ENCODE measurements at places on chromosomes 6 and 20.

GRCh38 chr6:158847786-158848185, 28.6 kb upstream of the EZR start:
- DNase-seq = no peak

DNA sequence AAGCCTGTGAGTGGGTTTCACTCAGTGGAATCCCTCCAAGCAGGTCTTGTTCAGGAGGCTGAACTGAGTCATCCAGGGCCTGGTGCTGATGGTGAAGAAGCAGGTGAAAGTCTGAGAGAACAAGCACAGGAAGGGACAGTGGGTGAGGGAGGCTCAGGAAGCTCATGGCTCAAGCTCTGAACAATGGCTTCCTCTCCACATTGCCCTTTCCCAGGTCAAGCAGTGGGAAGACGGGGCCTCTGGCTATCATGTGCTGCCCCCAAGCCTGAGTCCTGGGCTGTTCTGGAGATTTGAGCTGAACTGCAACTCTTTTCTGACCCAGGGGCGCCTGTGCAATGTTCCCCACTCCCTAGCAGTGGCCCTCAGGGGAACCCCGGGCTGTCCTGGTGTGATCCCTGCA, 3.4 kb downstream of the CST9L start:
- DNase-seq = no peak

DNA sequence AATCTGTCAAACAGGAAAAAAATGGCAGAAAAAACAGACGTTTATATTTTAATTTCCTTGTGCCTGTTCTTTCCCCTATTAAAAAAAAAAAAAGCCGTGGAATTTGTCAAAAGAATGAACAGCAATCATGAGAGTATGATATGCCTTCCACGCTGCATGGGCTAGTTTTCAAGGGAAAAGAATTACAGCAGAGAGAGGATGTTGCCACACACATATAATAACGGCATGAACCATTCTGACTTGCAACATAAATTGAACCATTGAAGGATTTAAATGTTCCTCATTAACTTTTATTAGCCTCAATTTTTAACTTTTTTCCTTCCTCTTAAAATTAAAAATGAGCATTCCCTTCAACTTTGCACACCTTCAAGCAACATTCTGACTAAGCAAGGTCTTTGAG, 301.8 kb downstream of the FOXC1 start:
- DNase-seq = no peak

GRCh38 chr6:83031689-83032088, 34.0 kb downstream of the UBE3D start:
- no peak for DNase-seq

DNA sequence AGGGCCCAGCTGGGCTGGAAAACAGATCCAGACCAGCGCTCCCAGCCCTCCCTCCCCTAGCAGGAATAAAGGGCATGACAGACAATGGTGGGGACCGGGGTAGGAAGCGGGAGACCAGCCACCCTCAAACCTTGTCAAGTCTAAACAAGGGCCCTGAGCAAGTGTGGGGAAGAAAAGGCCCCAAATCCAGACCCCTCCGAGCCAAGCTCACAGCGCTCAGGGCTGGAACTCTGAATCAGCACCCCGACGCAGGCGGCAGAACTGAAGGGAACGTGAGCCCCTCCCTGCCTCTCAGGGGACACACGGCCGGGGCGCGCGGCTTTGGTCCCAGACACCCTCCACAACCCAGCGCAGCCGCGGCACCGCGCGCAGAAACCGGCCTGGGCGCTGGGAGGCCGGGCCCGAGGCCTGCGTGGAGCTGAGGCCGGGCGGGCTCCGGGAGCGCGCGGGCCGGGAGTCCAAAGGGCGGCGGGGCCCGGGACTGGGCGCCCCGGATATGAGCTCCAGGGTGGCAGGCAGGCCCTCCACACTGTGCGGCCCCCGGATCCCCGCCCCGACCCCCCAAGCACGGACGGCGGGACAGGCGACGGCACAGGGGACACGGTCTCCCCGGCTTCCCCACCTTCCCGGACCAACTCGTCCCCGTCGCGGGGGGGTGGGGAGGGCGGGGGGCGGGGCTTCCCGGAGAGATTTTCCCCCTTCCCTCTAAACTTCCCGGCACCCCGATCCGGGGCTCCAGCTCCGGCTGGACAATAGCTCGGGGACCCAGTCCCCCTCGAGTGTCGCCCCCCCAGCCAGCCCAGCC, 641 bp downstream of the TEAD3 start:
- no peak for DNase-seq

GRCh38 chr20:58044931-58045555, 183.4 kb downstream of the ANKRD60 start:
- no peak for DNase-seq

DNA sequence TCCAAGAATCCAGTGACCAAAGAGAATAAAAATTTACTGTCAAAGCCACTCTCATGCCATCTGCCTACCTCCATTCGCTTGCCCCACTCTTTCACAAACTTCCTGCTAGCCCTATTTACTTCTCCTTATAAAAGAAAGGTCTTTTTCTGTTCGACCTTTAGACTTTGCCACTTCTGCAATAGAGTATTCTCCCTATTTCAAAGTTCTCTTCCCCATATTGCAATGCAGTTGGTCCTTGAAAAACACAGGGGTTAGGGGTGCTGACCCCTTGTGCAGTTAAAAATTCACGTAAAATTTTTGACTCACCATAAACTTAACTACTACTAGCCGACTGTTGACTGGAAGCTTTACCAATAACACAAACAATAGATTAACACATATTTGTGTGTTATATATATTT, 15.0 kb downstream of the CCN2 start:
- no peak for DNase-seq

DNA sequence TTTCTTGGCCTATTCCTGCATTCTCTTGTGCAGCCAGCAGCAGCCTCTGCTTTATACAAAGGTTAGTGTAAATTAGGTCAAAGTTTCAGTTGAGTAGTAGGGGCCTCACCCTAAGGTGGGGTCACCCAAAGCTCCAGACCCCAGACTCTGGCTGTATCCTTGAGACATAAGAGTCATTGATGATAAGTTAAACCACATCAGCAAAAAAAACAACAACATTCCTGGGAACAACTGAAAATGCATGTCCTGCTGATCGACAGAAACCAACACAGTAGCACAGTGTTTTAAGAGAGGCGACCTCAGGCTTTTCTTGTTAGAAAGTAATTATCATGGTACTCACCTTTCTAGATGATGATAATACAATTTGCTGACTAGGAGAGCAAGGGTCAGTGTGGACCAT, 52.6 kb downstream of the TFAP2A start:
- DNase-seq = no peak

DNA sequence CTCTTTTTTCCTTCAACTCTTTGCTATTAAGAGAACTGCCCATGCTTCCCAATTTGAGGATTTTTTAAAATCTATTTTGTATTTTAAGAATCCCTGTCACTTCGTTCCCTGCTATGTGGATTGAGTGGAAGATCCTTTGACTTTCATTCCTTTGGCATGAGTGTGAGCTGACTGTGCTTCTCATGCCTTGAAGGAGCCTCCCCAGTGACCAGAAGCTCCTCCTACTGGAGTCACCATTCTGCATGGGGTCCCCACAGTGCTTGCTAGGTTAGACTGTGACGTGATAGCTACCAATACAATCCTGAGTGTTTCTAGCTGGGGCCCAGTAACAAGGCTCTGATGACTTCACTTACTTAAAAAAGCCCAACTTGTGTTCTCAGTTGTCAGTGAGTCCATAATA, 104.4 kb upstream of the LAMP5 start:
- no peak for DNase-seq

GRCh38 chr6:112883095-112883494, 536.0 kb downstream of the RFPL4B start:
- no peak for DNase-seq

GRCh38 chr20:54600634-54601033, 125.2 kb downstream of the DOK5 start:
- DNase-seq = no peak

- no peak for DNase-seq
These were observed 64.1 kb upstream of the BEND6 start for GRCh38 chr6:56890683-56891429.

GRCh38 chr6:89986650-89987074, 92.4 kb downstream of the GJA10 start:
- DNase-seq = no peak

DNA sequence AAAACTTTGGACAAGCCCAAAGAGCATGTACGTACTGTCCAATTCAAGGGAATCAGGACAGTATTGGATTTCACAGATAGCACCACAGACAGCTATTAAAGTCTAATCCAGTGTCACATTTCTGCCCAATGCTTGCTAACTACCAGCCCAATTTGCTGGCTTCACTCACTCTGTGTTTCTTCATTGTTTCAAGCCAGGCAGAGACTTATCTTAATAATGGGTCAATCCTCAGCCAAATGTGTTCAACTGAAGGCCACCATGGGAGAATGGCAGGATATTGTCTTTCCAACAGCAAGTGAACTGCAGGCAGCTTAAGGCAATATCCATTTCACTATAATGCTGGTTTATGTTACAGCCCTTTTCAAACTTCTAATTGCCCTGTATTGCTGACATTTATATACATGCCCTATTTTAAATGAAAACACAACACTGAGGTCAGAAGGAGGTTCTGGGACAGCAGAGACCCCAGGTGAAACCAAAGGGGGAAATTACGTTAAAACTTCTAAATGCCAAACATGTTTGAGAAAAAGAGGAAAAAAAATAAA, 142.1 kb upstream of the RSPO3 start:
- no peak for DNase-seq

GRCh38 chr6:1870932-1871331, 261.2 kb downstream of the FOXC1 start:
- no peak for DNase-seq

DNA sequence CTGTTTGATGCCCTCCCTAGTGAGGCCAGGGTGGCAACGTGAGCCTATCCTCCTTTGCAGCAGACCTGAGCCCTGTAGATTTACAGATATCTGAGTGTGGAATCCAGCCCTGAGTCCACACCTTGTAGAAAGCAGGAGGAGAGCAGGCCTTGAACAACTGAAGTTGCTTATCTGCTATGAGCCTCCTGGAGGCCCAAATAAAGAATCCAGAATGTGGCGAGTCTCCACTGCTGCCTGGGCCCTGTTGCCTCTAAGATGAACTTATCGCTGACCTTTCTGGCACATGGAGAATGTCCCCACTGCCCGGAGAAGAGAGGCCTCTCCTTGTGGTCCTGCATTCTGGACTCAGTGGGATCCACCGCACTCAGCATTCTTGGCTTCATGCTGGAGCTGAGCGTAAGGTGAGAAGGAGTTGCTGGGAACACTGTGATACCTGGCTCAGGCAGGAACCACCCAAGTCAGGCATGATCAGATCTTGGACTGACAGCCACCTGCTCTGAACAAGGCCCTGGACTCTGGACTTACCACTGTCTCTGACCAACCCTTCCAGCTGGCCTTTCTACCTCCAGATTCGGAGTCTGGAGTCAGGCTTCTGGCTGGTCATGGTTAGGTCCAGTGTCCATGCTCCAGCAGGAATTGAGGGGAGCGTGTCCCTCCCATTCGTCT, 5.8 kb upstream of the MANBAL start:
- DNase-seq = no peak

DNA sequence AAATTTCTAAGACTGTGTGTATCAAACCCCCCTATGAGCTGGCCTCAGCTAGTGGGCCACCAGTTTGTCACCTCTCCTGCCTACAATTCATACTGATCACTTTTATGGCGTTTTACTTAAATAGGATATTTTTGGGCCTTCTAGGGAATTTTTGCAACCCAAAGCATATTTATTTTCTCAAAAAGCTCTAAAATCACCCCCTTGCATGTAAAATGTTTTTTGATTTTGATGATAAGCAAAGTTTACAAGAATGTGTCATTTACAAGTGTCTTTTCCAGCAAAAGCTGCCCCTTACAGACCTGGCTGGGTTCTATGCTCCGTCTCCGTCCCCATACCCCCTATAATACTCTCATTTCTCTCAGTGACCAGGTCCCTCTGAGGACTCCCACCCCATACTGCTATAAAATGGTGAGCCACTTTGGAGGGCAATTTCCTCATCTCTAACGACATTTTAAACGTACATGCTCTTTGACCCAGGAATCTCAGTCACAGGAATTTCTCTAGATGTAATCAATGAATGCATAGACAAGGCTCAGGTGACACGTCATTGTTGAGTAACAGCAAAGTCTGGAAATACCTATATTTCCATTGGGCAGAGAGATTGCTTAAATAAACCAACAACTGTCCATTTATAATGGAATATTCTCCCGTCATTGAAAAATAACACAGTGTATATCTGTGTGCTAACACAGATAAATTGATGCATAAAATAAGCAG, 13.9 kb upstream of the OCSTAMP start:
- DNase-seq = no peak

DNA sequence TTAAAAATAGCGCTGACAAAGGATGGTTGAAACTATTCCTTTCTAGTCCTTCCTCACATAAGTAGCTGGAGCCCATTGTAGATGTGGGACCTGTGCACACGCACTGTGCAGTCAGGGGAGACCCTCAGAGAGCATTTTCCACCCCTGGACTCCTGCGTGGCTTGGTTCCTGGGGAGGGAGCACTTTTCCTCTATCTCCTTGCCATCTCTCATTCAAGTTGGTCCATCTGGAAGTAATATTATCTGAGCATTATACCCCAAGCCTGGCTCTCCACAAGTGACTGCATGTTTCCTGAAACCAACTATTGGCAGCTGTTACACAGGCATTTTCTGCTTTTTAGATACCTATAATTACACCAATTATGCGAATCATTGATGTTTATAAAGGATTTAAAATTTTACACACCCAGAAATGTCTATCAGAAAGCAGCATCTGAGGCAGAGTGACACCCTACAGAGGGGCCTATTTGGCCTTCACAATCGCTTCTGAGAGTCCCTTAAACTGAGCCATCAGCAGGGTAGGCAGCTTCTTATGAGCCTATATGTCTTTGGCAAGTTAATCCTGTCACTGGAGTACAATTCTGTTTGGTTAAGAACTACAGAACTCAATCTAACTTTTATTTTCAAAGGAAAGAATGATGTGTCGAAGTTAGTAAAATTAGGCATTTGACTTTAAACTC, 18.7 kb downstream of the SOX4 start:
- no peak for DNase-seq

DNA sequence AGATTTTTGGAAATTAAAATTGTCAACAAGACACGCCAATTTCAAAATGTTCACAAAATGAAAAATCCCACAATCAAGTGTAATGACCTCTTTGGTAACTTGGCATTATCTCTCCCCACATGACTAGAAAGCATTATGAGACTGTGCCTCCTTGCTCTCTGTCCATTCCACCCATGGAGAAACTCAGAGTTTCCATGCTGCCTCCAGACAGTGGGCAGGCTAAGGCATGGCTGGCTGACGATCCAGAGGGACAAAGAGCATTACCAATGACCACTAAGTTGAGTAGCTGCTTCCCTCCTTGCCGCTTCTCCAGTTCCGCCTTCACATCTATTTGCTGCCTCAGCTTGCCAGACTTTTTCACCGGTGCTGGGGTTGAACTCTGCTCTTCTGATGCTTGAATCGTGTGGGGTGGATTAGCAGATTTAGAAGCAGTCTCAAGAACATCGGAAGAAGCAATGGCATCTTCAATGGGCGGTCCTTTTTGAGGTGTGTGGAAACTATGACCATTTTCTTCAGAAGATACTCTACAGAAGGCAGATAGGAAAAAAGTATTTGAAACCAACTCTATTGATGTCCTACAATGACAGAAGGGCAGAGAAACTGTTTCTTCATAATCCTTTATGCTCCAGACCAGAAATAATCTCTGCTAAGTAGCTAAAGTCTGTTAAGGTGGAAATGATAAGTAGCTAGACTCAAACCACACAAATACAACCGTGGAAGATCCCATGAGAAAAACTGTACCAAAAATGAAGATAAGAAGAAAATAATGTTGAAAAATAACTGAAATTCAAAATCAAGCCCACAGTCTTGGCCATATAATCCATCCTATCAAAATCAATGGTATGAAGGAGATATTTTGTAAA, 47.5 kb upstream of the ALDH8A1 start:
- no peak for DNase-seq

- no peak for DNase-seq
These were observed 399.3 kb downstream of the HAO1 start for GRCh38 chr20:7540923-7541322.

GRCh38 chr20:18983796-18984195, 170.2 kb downstream of the SCP2D1 start:
- no peak for DNase-seq

Measured in stimulated activated CD8-positive, alpha-beta memory T cell treated with anti-CD3 and anti-CD28 coated beads, Interleukin-7, amount 100 ng/mL, for 1 hour (primary cell).